Central memory CD8-positive, alpha-beta T cell (primary cell): ENCODE measurements at places on chromosomes 12 and 14.

DNA sequence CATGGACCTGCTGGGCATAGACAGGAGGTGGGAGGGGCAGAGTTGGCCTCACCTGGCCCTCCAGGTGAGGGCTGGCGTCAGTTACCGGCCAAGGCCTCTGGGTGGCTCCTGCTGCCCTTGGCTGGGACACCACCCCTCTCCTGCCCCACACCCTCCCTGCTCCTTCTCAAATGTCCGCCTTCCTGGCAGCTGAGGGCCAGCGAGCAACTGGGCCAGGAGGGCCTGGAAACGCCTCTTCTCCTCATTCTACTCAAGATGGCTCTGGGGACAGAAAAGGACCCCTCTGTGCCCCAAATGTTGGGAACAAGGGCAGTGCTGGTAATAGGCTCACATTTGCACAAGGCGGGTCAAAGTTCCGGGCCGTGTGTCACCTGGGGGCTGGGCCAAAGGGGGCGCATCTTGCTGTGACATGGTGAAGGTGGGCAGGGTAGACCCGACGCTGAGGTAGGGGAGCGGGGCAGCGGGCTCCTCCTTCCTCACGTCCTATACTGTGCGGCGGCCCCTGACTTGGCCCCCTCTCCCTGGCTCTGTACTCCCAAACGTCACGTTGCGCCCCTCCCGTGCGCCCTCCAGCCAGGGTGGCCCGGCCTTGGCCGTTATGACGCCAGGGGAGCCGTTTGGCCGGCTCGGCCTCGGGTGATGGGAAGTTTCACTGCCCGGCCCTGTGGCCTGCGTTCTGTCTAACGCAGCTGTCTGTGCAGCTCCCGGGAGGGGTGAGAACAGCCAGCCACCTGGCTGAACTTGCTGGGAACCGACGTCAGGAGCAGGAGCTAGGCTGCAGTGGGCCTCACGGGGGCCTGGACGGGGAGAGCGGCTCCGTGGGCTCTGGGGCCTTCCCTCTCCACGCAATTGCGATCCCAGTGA lies 18.0 kb upstream of the DLK1 start:
- DNase-seq, result no peak

DNA sequence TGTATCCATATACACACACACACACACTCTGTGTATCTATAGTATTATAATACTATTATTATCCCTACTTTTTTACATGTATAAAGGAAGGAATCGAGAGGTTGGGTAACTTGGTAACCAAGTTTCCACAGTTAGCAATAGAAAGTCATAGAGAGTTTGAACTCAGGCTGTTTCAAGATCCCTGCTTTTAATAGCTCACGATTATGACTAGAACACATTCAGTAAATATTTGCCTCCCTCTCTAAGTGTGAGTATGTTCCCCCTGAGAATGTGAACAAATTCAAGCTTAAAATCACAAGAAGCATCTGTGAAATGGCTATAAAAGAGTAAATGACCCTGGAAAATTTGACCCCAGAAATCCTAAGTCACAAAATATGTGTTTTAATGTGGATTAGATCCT lies 11.0 kb upstream of the REP15 start:
- DNase-seq, result no peak

DNA sequence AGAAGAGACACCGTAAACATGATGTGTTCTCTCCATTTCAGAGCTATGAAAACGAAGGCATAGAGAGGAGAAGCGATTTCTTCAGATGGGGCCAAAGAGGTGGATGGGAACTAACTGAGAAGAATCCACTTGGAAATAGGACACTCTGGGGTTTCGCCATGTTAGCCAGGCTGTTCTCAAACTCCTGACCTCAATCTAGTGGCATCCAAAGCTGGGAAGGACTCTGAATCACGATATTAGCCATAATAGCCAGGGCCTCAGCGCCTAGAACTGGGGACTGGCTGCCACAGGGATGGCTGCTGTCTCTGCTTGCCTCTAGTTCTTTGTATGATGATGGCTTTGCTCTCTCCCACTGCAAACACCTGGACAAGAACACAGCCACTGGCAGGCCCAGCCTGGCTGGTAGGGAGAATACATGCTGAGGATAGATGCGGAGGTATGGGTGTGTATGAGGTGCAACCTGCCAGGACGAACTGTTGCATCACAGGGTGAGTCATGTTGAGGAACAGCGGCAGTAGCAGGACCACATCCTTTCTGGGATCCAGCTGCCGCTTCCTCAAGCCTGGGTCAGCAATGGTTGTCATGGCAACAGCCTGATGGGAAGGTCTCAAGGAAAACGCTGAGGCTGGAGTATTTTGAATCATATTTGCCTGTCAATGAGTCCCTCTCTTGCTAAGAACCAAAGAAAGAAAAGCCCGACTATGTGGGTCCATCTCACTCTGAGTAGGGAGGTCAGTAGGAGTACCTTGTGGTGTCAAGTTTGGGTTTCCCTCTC lies 31.1 kb downstream of the CCDC177 start:
- DNase-seq, result no peak

DNA sequence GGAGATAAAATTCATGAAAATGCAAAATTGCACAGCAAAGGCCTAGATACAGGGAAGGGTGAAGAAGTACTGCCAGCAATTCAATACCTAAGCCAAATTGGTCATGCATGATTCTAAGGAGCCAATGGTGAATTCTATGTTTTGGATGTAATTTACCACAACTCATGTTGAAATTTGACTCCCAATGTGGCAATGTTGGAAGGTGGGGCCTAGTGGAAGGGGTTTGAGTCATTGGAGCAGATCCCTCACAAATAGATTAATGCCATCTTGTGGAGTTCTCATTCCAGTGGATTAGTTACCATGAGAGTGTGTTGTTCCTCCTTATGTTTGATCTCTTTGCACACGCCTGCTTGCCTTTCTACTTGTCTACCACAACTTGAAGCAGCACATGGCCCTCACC lies 194.0 kb upstream of the ALG10 start:
- no peak for DNase-seq

DNA sequence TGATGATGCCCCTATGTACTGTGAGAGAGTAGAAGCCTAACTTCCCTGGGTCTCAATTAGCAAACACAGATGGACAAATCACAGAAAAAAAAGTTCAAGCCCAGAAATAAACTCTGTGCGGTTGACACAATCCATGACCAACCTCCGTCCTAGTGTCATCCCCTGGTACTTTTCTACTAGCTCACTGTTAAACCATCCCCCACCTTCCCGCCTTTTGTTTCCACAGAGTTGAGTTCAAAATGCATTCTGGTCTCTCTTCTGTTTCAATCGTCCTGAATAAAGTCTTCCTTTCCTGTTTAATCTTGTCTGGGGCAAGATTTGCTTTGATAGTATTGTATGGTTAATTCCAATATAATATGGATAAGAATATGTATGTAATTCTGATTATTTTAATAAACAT lies 199.9 kb downstream of the SLC6A15 start:
- DNase-seq, result no peak

DNA sequence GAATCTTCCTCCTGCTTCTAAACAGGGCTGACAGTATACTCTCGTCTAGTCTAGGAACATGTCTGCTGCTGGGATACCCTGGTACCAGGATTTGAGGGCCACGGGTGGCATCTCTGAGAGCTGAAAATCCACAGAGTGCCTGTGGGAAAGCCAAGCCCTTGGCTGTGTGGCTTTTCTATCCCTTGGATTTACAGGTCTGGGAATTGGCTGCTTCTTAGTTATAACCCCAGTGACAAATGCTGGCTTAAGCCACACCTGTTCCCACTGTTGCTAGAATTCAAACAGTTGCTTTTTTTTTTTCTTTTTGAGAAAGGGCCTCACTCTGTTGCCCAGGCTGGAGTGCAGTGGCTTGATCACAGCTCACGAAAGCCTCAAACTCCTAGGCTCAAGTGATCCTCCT lies 14.3 kb upstream of the RIN3 start:
- DNase-seq, result no peak
